ENCODE measurements at places on chromosomes 2 and 18.

DNA sequence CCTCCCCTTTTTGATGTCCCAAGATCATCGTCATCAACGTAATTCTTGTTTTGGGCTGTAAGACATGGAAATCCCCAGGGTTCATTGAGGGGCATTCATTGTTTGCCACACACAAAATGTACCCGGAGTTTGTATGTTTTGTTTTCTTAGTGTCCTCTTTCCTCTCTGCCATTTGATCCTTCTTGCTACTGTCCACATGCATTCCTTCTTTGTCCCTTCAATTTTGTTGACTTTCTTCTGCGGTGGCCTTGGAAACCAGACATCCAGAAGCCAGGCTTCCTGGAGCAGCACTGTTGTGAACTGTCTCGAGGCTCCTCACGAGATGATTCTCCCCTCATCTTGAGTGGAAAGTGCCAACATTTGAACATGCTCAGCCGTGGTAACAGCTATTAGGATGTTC, 24.8 kb downstream of the IGFBP2 start:
- DNase-seq, result no peak

DNA sequence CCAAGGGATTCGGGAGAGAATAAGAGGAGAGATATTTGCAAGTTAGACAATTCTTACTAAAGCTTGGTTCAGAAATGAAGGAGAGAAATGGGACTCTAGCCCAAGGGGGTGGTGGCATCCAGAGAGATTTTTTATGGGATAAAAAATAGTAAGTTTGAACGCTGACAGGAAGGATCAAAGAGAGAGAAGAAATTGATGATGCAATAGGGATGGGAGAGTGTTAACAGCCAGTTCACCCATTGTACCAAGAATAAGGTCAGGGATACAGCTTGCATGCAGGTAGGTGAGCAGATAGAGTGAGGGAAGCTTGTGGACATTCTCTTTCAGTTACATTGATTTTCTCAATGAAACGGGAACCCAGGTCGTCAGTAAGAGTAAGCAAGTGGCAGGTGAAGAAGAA, 1.2 kb upstream of the ARHGAP25 start:
- no peak for DNase-seq

DNA sequence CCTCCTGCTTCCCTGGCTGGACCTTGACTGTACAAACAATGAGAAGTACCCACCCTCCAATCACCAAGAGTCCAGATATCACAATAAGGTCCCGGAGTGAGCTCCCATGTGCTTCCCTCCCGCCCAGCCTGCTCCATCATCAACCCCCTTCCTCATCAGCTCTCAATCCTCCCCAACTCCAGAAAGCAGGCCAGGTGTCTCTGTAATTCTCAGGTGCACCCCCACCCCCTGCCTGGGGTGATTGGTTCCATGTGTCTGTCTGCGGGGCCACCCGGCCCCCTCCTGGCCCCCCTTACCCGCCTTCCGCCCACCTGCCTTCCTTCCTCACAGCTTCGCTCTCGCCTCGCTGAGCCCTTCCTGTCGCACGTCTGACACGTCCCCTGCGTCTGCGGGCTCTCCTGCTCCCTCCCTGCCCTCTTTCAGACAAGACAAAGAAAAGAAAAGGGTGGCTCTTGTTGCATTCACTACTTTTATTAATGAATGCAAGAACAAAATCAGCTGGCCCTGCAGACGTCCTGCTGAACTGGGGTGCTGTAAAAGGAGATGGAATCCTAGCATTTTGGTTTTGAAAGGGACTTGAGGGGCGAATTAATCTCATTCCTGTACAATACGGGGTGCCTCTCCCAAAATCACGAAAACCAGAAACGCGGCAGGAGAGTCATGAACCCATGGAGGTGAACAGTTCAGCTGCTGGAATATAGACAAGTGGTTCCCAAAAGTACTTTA, 26.5 kb upstream of the IGFBP2 start:
- DNase-seq, result peak; percentile 83

DNA sequence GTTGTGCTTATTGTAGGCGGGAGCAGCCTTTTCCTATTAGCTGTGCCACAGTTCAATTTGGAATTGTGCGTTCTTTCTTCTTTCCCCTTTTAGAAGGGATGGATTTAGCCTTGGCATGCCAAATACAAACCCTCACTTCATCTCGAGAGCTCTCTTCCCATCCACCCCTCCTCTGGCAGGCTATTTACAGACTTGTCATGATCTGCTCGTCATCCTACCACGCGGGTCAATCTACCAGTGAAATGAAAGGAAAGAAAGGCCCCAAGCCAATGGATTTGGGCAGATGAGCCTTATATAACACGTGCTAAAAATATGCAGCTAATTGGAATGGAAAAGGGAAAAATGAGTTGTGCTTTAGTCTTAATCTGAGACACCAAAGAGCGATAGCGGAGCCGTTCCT, 277.5 kb downstream of the PRKCE start:
- DNase-seq, result no peak

DNA sequence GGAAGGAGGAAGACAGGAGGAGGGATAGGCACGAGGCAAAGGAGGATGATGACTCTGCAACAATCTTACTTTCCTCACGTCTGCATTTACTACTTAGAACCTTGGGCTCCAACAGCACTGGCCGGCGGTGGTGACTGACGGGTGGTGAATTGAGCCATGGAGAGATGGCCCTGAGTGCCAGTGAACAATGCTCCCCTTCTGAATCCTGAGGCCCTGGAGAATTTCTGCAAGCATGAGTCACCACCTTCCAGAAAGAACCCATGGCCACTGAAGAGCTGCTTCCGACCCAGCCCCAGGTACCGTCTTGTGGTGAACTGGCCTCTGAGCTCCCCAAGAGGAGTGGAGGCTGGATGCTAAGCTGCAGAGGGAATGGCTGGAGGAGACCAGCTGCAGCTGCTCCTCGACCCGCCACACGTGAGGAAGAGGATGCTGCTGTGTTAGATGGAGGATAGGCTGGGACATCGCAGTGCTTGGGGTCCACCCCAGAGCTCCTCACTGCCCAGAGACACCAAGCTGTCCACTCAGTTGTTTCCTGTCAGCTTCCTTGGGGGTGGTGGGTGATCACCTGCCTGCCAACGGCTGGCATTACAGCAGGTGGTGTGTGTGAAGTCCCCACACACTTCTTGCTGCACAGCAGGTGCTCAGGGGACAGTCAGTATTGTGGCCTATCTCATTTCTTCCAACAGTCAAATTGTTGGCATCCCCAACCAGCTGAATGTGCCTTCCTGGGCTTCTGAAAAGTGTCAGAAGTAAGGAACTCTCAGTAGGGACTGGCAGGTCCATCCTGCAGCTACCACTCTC, 186.5 kb upstream of the ID2 start:
- no peak for DNase-seq

DNA sequence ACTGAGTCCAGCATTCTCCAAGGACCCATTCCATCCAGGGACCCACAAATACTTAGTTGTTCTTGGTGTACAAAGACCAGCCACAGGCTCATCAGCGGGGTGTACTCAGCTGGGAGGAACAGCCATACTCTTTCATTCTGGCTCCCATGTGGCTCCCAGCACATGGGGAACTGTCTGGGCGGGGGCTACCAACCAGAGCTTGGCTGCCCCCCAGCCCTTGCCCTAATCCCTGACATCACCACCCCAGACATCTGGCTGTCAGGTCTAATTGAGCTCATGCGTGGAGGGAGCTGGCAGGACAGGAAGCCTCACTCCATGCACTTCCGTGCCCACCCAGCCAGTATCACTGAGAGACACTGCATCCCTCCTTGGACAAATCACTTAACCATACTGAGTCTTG, 283.6 kb downstream of the DYSF start:
- DNase-seq, result no peak

DNA sequence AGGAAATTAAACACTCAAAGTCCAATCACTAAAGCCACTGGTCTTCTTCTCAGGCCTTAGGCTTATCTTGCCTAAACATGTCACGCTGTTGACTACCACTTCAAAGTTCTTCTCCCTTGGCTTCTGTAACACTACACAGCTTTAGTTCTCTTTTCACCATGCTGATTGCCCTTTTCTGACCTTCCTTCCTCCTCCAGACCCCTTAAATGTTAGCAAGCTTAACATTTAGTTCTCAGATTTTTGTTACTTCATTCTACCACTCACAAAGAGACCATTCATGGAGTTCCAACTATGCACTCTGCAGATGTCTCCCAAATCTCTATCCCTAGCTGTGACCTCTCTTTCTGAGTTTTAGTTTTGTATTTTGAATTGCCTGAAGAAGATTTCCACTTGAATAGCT, 64.4 kb downstream of the TTC21B start:
- no peak for DNase-seq

DNA sequence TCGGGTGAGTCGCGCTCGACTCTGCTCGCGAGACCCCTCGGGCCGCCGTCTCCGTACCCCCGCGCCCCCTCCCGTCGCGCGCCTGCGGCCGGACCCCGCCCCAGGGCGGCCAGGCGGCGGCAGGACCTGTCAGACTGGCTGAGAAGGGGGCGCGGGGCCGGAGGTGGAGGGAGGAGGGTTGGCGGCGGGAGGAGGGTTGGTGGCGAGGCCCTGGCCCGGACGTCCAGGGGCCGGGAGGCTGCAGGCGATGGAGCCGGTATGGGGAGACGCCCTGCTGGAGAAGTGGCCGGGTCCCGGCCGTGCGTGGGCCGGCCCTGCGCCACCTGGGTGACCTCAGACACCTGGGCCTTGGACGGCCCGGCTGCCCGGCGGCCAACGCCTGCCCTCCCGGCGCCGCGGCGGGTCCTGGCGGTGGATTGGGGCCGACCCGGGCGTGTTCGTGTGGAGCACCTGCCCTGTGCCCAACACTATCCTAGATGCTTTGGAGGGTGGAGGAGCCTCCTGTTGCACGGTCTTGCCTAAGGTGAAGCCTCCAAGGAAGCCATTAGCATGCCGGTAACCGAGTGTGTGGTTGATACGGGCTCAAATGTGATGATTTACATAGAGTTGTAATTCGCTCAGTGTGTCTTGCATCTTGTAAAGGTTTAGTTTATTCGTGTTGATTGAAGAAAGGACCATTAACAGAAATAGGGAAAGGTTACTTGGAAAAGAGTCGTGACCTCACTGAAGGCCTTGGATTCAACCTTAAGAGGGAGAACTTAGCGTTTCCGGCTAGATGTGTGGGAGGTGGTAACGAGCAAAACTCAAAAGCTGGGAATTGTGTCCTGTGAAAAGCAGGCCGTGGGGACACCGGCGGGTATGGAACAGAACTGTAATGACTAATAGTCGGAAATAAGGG, 550 bp downstream of the MYL12B start:
- peak; percentile 44 for DNase-seq

DNA sequence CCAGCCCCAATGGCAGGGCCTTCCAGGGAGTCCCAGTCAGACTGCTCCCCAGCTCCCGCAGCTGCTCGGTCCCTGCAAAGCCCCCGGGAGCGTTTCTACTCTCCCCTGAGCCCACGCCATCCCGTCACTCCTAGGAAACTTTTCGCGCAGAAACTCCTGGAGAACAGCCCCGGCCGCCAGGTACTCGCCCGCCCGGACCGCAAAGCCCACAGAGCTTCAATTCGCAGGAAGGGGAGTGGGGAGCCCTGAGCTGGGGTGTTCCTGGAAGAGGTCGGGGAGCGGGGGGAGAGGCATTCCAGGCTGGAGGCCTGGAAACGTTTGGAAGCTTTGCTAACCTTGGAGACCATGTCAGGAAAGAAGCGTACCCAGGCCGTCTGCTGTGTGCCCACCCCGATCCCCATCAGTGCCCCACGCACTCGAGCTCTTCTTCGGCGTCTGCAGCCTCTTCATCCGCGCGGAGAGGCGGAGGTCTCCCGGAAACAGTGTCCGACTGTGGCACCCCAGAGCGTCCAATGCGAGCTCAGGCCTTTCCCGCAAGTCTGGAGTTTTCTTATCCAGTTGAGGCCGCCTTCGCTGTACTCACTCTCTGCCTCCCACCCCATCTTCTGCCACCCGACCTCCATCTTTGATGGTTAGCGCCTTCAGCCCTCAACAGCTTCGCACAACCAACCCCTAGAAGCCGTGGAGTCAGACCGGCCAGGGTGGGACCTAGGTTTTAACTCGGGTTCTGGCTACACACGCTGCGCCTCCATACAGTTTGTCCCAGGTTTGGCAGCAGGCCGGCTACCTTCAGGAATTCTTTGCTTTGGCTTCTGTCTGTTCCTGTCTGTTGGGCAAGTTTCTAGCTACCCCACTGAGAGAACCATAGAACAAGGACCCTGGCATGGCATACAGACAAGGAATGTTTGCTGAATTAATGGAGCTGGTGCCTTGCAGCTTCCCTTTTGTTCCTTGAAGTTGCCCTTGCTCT, 3.7 kb downstream of the PCGF1 start:
- no peak for DNase-seq

DNA sequence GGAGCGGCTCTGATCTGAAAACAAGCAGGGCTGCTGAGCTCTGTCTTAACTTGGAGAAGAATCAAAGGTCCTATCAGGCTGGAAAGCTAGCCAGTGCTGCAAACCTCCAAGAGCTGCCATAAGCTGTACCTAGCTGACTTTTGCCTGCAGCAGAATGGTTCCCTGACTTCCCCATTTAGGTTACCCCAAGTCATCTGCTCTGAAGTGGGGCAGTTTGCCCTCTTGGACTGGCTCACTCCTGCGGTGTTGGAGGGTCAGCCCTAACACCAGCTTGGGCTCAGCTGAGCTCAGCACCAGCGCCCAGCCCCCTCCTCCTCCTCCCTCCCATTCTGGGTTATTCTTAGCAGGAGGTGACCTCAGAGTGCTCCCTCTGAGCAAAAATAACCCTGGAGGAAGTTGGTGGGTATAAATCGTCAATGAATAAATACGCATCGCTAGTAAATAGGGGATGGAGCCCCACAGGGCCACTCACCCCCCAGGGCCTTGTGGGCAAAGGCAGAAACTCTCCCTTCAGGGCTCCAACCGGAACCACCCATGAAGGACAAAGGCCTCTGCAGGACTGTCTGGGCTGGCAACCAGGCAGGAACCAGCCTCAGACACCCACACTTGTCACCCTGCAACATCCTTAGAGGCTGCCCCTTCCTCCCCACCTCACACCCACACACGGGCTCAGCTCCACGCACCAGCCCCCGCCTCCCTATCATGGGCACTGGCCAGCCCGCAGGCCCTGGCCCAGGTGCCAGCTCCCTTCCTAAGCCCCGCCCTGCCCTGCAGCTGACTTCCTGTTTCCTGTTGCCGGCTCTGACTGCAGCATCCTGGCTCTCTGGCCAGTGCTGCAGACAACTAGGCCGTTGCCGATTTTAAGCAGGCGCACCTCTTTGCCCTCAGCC, 46.9 kb downstream of the DNMT3A start:
- peak; percentile 85 for DNase-seq

GRCh38 chr2:850429-850828, 100.2 kb upstream of the SNTG2 start:
- no peak for DNase-seq

DNA sequence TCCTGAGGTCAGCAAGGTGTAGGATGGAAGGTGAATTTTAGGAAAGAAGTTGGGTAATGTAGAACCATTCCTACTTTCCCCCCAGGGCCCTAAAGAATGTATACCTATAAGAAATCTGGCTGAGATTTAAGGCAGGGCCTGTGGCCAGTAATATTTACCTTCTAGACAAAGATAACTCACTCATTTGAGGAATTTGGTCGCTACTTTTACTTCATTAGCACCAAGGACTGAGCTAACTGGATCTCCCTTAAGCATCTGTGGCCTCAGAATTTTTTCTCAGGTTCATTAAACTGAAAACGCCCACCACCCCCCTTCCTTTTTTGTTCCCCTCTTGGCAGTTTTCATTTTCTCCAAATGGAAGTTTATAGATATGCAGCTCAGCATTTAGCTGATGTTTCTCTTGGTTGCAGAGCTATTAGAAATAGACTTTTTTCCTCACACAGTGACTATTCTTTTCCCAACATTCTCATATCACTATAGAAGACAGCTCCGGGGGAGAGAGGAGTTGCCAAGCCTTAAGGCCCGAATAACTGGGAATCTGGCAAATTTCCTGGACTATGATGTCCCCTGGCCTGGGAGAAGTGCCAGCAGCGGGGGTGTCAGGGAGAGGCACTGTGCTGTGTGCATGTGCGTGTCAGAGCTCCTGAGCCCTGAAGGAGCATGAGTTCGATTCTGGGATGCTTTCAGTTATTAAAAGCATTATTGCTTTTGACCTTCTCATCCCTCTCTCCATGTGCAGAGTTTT, 310.9 kb downstream of the PRKCE start:
- no peak for DNase-seq

Data from stimulated activated CD4-positive, alpha-beta T cell treated with anti-CD3 and anti-CD28 coated beads, Interleukin-15, amount 100 ng/mL, for 24 hours (primary cell).